GF-D8 (cell line): ENCODE measurements at places on chromosomes 3 and 15.

GRCh38 chr3:25476639-25477038, 48.6 kb downstream of the RARB start:
- no peak for DNase-seq

DNA sequence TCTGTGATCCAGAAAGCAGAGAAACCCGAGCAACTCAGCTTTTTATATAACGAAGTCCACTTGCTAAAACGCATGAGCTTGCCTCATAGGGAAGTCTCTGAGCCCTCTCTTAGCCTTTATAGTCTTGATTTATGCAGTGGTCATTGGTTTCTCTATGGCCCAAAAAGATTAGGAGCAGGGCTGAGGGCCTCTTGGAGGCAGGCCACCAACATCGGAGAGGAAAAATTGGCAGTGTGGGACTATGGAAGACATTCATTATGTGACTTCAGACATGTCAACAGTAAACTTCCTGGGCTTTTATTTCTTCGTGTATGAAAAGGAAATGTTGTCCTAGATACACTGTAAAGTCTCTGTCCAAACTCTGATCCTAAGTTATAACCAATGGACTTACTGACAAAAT, 13.5 kb downstream of the RAB8B start:
- DNase-seq: no peak

GRCh38 chr3:141681390-141681780, 56.7 kb upstream of the RNF7 start:
- no peak for DNase-seq

DNA sequence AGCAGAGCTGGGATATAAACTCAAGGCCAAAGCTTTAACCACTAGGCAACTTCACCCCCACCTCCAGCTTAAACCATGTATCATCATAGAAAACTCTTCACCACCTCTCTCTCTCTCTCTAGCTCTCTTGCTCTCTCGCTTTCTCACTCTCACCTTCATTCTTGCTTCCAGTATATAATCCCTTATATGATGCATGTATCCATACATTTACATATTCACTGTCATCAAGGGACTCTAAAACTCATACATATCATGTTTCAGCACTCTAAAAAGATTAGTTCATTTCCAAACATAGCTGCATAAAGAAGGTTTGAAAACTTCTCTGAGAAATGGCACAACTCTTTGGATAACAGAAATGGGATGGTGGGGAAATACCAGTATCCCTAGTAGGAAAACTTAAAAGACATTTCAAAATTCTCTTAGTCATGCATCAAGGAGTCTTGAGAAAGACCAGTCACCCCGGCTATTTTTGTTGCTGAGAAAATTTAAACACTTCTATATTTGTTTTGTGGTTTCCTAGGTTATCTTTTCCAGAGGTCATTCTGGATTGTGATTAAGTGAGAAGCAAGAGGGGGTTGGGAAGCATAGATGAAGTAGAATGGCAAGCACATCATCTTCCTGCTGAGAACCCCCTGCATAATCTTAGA, 447.8 kb upstream of the THBS1 start:
- no peak for DNase-seq

DNA sequence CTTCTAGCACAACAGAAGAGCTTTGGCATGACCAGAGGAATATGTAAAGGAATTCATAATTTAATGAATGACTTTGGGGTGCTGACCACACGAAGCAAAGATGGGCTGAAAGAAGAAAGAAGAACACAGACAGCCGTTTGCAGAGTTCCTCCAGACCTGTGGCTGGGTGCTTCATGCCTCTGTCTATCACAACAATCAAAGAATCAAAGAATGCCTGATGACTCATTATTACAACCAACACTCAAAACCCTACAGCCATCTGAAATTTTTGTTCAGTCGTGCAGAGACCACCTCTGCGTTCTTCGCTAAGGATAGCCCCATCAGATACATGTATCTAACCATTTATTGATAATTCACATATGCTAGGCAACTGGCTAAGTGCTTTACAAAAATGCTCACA, 129.0 kb upstream of the PRICKLE2 start:
- no peak for DNase-seq

DNA sequence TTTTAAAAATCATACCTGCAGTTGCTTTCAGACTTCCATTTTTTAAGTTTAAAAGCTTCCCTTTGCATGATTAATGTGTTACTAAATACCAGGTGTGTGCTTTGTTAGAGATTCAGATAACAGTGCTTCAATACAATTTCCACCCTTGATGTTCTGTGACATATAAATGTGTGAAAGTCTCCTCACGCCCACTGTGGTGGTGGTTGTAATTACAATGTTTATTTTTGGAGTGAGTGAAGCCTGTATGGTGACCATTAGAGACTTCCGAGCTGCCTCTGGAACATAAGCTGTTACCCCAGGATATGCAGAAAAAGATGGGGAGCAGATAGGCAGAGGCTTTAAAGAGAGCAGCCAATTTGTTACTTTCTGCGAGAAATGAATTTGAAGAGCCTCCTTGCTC, 57.2 kb downstream of the P3H2 start:
- DNase-seq: no peak

- DNase-seq: no peak
Measured at GRCh38 chr15:26697913-26698312, 75.0 kb downstream of the GABRB3 start.

DNA sequence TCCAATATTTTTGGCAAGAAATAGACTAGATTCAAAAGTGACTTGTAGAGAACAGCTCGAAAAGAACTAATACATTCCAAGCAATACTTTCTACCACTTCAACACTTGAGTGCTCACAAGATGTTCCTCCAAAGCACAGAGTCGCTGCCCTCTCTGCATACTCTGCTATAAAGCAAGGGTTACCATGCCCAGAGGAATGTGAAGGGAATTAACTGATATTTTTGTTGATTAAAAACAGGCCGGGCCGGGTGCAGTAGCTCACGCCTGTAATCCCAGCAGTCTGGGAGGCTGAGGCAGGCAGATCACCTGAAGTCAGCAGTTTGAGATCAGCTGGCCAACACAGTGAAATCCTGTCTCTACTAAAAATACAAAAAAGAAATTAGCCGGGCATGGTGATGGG, 57.6 kb upstream of the CSPG5 start:
- no peak for DNase-seq

GRCh38 chr3:38728008-38728407, 78.5 kb upstream of the SCN5A start:
- DNase-seq: no peak

GRCh38 chr3:70519026-70519425, 206.6 kb upstream of the MDFIC2 start:
- no peak for DNase-seq

GRCh38 chr3:62679988-62680387, 195.2 kb downstream of the CADPS start:
- DNase-seq: no peak

DNA sequence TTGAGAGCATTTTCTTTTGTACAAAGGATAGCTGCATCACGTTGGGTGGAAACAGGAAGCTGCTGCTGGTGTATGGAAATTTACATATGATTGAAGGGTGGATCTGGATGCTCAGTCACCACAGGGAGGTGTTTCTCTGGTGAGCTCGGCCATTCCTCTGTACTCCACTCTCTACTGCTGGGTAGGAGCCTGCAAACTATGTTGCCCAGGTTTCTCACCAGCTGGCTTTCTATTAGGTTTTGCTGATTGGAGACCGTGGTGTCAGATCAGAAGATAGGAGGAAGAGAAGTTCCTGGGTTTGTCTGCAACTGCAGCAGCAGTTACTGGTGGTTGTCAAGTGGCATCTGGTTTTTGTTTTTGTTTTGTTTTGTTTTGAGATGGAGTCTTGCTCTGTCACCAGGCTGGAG, 61.7 kb downstream of the TAMM41 start:
- no peak for DNase-seq

DNA sequence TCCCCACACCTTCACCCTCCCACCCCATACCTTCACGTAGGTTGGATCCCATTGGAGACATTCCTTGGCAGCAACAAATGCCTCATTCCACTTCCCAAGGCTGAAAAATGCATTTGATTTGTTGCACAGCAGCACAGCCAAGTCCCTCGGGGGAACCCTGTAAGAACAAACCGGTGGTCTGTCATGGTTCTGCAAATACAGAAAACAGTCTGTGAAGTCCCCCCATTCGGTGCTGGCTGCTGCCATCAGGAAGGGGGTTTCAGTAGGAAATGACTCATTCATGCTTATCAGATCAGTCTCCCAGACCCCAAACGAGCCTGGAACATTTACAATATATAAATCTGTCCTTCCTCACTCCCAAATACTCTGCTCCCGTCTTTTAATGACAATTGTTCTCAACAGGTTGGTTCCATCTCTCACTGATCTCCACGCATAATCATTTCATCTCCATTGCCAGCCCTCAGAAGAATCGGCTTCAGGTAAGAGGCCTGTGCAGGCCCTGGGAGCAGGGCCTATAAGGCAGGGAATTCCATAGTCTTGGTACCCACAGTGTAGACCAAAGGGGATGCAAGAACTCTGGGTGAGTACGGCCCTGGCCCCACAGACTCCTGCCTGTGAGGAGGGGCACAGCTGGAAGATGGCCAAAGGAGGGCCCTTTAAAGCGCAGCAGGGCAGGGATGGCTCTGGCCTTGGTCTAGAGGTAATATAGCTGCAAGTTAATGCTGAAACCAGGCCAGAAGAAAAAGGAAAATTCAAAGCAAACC, 41.6 kb downstream of the TRANK1 start:
- no peak for DNase-seq

DNA sequence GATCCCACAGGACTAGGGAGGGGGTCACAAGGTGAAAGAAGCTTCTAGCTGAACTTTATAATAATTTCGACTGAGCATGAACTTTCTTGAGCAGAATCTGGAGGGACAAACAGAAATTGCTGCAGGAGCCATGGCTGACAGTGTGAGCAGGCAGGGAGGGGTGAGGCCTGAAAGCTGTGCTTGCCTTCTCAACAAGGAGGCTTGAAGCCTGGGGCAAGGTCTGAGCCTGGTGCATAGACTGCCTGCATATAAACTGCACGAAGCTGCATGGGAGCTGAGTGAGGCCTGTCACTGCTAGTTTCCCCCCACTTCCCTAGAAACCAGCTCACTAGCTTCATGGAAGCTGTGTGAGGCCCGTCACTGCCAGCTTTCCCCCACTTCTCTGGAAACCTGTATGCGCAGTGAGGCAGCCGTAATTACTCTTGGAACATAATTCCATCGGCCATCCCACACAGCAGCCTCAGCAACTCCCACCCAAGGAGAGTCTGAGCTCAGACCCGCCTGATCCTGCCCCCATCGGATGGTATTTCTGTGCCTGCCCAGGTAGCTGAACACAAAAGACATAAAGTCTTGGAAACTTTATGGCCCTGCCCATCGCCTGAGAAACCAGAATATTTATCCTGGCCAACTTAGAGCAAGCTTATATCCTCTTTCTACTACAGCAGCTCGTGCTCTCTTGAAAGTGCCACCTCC, 136.5 kb downstream of the PLCH1 start:
- no peak for DNase-seq

DNA sequence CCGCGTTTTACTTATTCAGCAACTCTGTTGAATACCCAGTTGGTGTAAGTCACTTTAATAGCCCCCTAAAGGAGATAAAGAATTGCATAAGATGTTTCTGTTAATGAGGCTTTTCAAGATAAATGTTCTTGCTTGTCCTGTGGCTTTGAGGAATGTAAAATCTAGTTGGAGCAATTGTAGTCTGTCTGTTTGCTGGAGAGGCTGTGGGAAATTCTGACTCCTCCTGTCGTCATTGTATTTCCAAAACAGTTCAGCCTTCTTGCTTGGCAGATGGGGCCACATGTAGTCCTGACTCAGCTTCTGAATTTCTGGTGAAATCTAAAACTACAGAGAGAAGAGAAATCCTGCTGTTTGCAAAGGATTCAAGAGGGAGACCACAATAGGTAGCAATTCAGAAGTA, 114.4 kb downstream of the RYR3 start:
- DNase-seq: no peak

GRCh38 chr15:35181538-35181937, 96.4 kb upstream of the NANOGP8 start:
- DNase-seq: no peak

DNA sequence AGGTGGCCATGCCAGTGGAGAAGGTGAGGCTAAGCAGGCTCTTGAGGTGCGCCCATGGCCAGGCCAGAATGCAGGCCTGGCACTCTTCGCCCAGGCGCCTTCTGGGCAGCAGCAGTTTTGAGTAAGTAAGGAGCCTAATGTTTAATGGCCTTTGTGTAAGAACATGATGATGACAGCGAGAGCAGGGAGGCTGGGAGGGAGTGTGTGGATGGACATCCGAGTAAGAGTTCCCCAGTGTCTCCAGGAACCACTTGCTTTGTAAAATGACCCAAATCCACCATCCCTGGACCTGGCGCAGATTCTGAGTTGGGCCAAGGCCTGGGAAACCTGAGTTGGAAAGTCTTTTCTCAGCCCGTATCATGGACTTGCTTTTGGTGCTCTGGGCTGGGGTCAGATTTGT, 24.1 kb downstream of the KLF13 start:
- no peak for DNase-seq

- DNase-seq: no peak
Measured at GRCh38 chr15:41511331-41511898, 2.2 kb downstream of the LTK start.

- DNase-seq: no peak
Measured at GRCh38 chr3:174023421-174023820, 625.9 kb downstream of the NLGN1 start.
